ENCODE measurements at places on chromosomes 16 and 17. TPM values are rescaled to one million over a fixed set of nuclear protein-coding genes. Genes with fewer than 3 reads are reported as not detected.

- no peak for DNase-seq
These were observed 71.2 kb upstream of the MRTFB start for GRCh38 chr16:13999895-14000425.

Gene HS3ST4
- 0.21 TPM for total RNA-seq

Gene KRT16
- 52.3 TPM for total RNA-seq

DNA sequence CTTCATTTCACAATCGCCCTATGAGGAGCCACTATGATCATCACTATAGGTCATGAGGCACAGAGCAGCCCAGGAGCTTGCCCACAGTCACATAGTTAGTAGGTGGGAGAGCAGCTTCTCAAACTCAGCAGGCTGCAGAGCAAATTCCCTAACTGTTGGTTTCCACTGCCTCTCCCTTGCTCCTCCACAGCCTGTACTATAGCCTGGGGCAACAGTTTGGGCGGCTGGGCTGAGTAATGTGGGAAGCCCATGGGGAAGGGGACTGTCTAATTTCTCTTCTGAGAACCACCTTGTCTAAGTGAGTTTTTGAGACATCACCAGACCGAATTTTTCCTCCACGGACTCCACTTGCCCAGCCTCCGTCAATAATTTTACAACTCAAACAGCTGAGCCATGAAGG is 73.4 kb upstream of the GPR139 start:
- no peak for DNase-seq

DNA sequence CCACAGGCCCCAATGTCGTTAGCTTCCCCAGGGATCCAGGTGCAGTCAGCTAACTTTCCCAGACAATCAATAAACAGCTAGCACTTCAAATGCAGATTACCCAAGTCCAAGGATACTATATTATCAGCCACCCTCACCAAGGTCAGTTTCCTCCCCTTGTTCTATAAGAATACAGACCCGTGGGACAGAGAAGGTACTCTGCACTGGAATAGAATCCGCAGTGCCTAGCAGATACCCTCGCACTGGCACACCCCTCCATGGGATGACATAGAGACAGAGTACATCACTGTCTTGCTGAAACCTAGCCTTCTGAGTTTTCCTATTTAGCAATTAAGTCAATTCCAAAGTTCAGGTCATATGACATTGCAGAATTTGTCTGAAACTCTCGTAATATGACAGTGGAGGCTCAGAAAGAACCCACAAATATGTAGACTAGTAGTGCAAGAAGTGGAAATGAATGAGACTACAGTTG is 40.0 kb upstream of the ABCA10 start:
- no peak for DNase-seq

Gene CYB5B
- 47.9 TPM for total RNA-seq

DNA sequence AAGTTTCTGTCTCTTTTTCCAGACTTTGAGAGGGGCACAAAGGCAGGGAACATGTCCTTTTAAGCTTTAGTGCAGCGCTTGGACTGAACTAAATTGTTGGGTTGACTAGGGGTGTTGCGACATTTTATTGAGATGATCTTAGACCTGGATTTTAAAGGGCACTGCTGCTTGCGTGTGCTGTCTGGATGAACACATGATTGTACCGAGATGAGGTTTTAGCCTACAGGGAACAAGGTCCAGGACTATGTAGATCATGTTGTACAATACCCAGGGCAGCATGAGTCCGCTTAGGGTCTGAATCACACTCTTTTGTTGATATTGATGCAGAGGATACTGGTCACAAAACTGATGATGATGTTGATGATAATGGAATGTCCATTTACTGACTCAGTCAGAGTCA is 5.2 kb upstream of the RGS9 start:
- DNase-seq = no peak

- no peak for DNase-seq
These were observed 38.2 kb downstream of the METRNL start for GRCh38 chr17:83117583-83117982.

Gene GUCY2D
- total RNA-seq = not detected

- DNase-seq = no peak
These were observed 29.9 kb downstream of the PLCG2 start for GRCh38 chr16:81808933-81809480.

DNA sequence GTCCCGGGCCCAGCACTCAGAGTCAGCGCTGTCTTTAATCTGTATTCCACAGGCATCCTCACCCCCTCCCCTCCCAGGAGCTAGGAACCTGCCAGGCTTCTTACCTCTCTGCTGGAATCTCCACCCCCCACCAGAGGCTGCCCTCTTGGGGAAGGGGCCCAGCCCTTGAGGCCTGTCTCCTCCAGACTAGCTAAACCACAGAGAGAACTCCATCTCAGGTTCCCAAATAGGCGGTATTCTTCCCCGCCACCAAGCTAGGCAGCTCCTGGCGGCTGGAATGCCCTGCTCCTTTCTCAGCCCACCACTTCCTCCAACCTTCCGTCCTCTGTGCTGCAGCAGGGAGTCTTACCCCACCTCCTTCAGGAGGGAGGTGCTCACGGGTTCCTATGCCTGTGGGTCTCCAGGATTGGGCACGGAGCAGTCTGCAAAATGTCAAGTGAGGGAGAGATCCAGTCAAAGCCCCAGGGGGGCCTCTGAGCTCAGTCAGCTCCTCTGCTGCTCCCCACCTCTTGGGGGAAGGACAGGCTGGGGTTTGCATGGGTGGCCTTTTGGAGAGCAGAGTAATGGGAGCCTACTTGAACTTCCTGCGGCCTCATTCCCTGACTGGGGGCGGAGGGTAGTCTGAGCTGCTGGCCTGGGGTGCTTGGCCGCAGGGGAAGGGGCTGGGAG is 55.7 kb downstream of the SREBF1 start:
- peak; percentile 77 for DNase-seq

GRCh38 chr16:83878838-83879237 is 20.1 kb upstream of the MLYCD start:
- peak; percentile 82 for DNase-seq

GRCh38 chr16:85238233-85238647 is 126.0 kb upstream of the CIBAR2 start:
- peak; percentile 91 for DNase-seq

GRCh38 chr17:77644181-77645071 is 314.1 kb upstream of the TNRC6C start:
- peak; percentile 73 for DNase-seq

Gene TPSAB1
- total RNA-seq = 4.5 TPM

Gene TVP23A
- 1.2 TPM for total RNA-seq

GRCh38 chr16:86355951-86356350 is 154.4 kb upstream of the FOXF1 start:
- DNase-seq = no peak
